NK-92 treated with Interleukin-12 subunit alpha and Interleukin-12 subunit beta, amount 100 ng/mL, for 24 hours (cell line): ENCODE measurements at places on chromosomes 16 and 17.
A peak's percentile ranks its signal among the peaks of the same experiment; 100 is the strongest.

- DNase-seq, result no peak
These were observed 16.8 kb upstream of the CCL1 start for GRCh38 chr17:34379868-34380267.

DNA sequence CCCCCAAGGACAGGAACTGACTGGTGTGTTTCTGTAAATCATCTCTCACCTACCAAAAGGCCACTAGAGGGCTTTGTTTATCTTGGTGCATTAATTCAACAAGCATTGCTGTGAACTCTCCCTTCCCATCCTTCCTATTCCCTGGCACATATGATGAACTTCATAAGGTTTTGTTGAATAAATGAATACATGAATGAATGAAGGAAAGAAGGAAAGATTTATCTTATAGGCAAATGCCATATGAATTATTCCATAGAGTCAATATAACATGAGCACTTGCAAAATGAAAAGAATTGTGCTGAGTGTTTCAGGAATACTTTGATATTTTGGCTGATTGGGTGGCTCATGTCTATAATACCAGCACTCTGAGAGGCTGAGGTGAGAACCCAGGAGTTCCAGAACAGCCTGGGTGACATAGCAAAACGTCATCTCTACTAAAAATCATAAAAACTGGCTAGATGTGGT lies 4.3 kb downstream of the SPDYE4 start:
- DNase-seq, result no peak

- no peak for DNase-seq
These were observed 4.9 kb upstream of the STAT5A start for GRCh38 chr17:42283241-42284023.

DNA sequence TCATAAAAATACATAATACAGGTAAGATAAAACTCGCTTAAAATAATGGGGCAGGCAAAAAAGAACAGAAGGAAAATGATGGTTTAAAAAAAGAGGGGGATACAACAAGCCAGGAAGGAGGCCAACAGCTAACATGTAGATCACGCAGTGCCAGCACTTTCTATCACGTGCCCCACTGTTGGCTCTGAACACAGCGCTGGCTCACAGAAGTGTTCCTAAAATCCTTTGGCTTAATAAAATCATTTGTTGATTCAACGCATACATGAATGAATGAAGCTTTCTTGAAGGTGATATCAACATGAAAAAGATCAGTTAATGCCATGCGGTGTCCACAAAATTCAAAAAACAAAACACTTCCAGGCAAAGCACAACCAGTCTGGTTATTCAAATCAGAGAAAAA lies 8.5 kb downstream of the ITGAE start:
- DNase-seq, result no peak

DNA sequence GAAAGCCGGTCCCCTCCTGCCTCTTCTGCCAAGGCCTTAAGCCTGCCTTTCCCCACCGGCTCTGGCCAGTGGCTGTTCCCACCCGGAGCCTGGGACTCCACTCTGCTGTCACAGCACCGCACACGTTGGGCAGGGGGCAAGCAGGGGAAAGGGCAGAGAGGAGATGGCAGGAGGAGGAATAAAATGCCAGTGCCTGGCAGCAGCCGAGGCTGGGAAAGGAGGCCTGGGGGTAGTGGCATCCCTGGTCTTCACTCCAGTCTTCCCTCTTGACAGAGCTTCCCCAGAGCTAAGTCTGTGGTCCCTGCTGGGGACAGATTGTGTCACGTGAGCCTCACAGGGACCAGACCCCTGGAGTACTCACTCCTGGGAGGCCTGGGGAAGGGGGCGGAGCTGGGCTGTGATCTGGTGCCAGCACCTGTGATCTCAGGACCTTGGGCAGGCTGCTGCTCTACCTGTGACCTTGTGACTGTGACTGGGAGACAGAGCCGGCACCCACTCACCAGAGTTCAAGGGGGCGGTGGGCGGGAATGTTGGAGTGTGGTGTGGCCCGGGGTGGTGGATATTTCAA lies 97.2 kb upstream of the GSE1 start:
- DNase-seq, result no peak

- DNase-seq, result no peak
These were observed 15.5 kb downstream of the DYNC1LI2 start for GRCh38 chr16:66735891-66736290.

DNA sequence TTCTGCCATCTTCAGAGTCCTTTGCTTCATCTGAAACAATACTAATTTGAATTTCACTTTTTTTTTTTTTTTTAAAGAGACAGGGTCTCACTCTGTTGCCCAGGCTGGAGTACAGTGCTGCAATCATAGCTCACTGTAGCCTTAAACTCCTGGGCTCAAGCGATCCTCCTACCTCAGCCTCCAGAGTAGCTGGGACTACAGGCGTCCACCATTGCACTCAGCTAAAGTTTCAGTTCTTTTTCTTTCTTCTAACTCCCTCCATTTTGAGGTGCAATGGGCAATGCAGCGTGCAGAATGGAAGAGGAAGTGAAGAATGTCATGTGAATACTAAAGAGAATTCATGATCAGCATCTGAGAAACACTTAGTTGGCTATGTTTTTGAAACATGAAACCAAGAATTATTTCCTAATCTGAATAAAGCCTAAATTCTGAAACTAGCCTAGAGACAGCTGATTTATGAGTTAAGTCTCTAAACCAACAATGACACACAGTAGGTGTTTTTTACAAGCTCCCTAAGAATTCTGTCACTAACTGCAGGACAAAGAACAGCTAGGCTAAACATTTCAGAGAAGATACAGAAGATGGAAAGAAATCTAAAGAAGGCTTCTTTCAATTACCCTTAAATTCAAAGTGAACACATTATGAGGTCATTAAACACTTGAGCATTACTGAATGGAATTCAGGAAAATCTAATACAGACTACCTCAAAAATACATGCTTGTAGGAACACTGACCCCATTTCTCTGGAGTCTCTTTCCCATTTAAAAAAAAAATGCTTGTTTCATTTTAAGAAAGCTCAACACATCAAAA lies 21.0 kb downstream of the SNN start:
- DNase-seq, result no peak

GRCh38 chr17:83161298-83162034 lies 82.1 kb downstream of the METRNL start:
- no peak for DNase-seq

GRCh38 chr17:15431766-15432165 lies 35.7 kb downstream of the CDRT4 start:
- no peak for DNase-seq

DNA sequence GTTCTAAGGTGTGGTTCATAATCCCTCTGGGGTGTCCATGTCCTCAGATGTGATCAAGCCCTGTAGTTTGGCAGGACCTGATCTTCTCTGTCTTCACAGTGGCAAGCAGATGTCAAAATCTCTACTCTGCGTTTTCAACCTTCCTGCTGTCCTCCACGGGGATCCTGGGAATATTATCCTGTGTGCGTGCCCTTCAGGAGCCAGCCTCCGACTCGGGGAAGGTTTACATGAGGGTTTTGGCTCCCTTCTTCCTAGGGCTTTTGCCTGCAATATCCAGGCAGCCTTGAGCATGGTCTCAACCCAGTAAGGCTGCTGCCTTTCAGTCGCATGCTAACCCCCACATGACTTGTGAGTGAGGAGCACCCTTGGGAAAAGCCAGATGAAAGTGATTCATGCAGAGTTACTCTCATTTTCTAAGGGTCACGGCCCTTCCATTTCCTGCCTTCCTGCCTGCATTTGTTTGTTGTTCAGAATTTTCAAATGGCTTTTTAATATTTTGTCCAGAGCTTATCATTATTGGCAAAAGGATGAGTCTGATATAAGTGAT lies 202.2 kb upstream of the CHMP6 start:
- no peak for DNase-seq

DNA sequence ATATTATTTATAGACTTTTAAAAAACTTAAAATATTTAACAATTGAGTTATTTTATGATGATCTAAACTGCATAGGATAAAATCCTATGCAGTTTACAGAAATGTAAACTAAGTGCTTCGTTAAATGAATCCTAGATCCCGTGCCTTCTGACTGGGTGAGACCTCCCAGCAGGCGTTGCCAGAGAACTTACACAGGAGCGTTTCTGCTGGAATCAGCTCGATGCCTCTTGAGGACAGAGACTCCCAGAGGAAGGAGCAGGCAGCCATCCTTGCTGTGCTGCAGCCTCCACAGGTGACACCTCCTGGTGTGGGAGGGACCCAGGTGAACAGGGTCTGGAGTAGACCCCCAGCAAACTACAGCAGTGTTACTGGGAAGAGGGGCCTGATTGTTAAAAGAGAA lies 160.4 kb downstream of the WWOX start:
- DNase-seq, result no peak

DNA sequence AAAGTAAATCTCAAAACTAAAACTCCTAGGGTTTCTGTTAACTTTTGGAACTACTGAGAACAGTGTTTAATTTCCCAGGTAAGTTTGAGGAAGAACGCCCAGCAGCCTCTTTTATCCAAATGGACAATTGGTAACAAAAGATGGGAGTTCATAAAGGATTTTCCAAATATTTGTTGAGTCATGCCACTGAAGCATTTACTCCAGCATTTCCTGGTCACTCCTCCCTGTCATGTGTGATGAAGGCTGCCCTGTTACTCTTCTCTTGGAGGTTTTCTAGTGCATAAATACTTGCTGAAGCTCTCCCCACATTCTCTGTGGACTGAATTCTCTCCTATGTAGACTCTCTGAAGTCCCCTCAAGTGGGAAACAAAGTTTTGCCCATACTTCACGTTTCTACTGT lies 16.5 kb downstream of the ZNF75A start:
- no peak for DNase-seq

- DNase-seq, result no peak
These were observed 16.5 kb downstream of the ZNF18 start for GRCh38 chr17:11980813-11981212.

GRCh38 chr17:37081287-37081686 lies 132.5 kb downstream of the AATF start:
- no peak for DNase-seq

DNA sequence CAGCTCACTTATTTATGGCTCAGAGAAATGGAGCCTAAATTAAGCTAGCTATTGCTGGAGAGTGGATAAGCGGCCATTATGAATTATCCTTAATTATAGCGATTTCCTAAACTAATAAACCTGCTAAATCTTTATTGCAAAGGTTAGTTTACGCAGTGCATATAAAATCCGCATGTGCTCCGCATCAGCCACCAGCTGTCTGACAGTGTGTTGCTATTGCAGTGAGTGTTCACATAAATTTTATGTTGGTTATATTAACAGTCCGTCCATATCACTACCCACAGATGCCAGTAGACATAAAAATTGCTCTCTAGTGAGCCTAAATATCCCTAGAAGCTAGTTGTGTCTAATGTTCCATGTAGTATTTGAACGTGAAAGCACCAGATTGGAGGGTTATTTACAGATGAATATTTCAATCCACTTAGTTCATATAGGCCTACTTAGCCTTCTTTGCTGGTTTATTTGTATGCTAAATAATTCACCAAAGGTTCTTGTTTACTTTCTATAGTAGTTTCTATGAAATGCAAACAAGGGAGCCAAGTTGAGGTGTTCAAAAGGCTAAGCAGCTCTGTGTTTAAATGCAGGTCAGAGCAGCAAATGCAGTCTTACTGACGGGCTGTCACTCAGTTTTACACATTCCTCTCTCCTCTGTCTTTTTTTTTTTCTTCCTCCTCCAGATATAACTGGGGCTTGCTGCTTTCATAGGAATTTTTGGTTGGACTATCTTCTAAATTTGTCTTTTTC lies 219.1 kb downstream of the IRX3 start:
- DNase-seq, result no peak

- no peak for DNase-seq
These were observed 5.2 kb downstream of the MYO1D start for GRCh38 chr17:32871746-32872145.

DNA sequence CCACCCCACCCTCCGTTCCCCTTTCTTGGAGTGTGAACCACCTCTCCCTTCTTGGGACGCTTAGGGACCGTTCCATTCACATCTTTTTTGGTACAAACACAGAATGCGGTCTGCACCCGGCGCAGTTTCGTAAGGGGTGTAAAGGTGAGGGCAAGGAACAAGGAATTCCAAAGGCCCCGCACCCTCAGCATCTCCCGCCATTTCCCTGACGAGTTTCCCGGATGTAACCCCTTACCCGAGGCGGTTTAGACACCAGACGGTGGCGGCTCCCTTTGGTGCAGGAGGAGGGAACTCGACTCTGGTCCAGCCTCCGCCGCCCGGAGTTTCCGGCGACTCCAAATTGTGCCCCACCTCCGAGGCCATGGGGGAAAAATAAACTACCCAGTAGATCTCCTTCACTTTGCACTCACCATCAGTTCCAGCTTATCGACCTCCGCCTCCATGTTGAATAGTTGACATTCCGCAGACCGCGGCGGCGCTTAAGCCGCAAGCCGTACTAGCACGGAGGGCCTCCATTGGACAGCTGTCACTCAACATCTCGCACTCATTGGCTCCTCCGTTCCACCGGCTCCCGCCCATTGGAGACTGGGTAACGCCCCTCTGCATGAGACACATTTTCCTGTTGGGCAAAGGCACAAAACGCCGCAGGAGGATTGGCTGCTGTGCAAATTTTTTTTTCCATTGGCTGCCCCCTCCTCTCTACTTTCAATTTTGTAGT lies at the start of gene SKA2:
Gene SKA2 (minus strand): TSS at position 466 of the 718 bp plus-strand sequence. CDS start 23 bp downstream, at position 443.
- DNase-seq, result peak; percentile 98

DNA sequence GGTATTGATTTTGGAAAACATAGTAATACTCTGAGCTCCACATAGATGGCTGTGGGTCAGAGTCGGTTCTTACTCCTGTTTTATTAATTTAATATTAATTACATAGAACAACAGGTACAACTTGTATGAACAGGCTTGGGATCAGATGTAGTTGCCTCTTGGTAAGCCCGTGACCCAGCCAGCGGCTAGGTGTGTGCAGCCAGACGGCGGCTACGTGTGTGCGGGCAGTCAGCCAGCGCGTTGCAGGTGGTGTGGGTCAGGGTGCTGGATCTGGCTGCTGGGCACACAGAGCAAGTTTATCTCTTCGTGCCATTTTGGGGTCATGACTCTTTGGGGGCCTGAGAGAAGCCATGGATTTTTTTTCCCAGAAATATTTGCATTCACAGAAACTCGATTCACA lies 30.3 kb downstream of the DBNDD1 start:
- DNase-seq, result no peak

DNA sequence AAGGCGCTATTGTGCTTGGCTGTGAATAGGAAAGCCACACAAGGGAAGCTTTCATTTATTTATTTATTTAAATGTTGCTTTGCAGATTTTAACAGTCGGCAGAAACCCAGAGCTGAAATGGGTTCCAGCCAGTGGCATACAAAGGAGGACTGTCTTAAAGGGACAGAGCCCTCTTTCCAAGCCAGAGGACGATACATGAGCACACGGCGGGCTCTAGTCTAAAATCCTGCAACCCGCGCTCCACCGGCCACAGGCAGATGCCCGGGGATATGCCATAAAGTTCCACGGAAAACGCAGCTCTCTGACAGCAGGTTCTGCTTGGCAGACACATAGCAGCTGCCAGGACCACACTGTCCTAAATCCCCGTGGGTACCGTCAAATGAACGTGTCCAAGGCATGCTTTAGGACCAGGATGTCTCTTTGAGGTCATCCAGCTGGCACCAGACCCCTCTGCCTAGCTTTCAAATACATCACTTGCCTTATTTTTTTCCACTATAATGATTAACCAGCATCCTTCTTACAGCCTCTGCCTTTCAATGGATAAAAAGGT lies 64.6 kb downstream of the CYTH1 start:
- no peak for DNase-seq
